Fibroblast of the aortic adventitia (primary cell): ENCODE measurements at places on chromosomes 1 and 21. TPM values are rescaled to one million over a fixed set of nuclear protein-coding genes. Genes with fewer than 3 reads are reported as not detected.

The CDCA8 gene
- total RNA-seq, result 0.25 and 12.8 TPM in 2 replicates

The HRNR gene
- total RNA-seq, result not detected in 2 replicates

The CHI3L2 gene
- total RNA-seq, result 6.2 and 10.5 TPM in 2 replicates

The LAX1 gene
- 0.74 TPM in 1 of 2 replicates, not detected in the other for total RNA-seq

The SLC1A7 gene
- 0.41 and 3.8 TPM in 2 replicates for total RNA-seq

The PCP4L1 gene
- total RNA-seq, result not detected in 2 replicates
